Kidney glomerular epithelial cell (primary cell): ENCODE measurements at places on chromosomes 7 and 10.

DNA sequence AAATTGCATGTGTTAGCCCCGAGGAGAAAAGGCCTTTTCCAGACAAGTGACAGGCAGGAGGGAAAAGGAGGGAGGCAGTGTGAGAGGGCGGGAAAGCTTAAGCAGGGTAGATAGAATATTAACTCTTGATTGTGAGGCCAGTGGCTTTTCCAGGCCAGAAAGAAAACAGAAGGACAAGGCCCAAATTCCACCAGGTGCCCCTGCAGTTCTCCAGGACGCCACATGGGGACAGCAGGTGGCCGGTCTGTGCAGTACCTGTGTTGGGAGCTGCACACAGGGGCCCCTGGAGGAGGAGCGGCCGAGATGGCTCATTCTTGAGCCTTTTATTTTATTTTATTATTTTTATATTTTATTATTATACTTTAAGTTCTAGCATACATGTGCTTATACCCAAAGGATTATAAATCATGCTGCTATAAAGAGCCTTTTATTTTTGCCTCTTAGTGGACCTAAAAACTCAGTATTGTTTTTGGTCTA is 141.3 kb upstream of the KLF14 start:
- DNase-seq: peak; percentile 54

DNA sequence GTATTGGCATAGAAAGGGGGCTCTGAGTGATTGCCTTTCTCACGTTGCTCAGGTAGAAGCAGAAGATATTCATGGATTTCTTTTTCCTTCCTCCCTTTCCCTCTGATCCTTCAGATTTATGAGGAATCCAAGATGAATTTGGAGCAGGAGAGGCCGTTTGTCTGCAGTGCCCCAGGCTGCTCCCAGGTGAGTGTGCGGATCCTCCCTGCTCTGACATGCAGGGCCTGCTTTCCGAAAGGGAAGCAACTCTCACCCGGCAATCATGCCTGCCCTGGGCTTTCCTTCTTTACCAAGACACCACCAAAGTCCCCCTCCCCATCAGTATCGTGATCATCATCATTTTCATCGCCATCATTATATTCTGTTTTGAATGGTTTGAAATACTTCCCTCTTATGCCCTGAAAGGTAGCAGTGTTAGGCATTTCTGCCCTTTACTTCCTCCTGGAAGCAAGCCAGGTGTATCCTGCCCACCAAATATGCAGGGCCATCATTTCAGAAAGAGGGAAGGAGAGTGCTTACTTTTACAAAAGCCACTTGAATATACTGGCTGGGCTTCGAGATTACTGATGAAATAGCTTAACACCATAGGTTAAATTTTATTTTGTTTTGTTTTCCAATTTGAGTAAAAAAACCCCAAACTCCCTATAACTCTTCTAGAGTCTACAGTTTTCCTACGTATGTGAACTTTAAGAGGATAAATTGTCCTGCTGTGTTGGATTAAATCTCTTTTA is 75.9 kb downstream of the CREB5 start:
- no peak for DNase-seq

- DNase-seq: no peak
These were observed 479.6 kb downstream of the GATA3 start for GRCh38 chr10:8534096-8534495.

- DNase-seq: no peak
These were observed 233.9 kb downstream of the DNAJB6 start for GRCh38 chr7:157570531-157571200.

DNA sequence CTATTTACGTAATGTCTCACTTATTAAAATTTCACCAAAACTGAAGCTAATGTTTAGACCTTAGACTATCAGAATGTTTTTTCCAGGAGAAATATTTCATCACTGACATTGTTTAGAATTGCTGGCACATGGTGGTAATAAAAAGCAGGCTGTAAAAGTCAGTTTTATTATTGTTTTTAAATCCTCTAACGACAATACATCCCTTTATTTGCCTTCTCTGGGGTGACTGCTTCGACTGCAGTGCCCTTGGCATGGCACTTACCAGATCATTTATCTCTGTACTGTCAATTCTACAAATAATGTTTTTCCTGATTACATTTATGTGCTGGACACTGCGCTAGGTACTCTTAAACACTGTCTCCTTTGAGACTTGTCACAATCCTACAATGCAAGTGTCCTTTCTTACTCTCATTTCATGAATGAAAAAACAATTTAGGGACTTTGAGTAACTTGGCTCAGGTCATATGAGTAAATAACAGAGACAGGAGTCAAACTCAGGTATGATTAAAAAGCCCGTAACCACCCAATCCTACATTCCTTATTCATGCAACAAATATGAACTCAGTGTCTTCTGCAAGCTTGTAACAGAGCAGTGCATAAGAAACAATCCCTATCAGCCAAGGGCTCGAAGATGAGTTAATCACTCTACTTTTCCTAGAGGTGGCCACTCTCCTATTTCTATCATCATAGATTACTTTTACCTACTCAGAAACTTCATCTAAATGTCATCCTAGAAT is 5.6 kb upstream of the ING3 start:
- DNase-seq: no peak

GRCh38 chr10:71516890-71517289 is 120.2 kb downstream of the CDH23 start:
- DNase-seq: no peak

- no peak for DNase-seq
These were observed 92.8 kb downstream of the DOCK1 start for GRCh38 chr10:126997801-126998590.

- no peak for DNase-seq
These were observed 152.2 kb upstream of the TCF7L2 start for GRCh38 chr10:112797855-112798254.

GRCh38 chr10:119859420-119860258 is 13.0 kb downstream of the MCMBP start:
- peak; percentile 20 for DNase-seq

DNA sequence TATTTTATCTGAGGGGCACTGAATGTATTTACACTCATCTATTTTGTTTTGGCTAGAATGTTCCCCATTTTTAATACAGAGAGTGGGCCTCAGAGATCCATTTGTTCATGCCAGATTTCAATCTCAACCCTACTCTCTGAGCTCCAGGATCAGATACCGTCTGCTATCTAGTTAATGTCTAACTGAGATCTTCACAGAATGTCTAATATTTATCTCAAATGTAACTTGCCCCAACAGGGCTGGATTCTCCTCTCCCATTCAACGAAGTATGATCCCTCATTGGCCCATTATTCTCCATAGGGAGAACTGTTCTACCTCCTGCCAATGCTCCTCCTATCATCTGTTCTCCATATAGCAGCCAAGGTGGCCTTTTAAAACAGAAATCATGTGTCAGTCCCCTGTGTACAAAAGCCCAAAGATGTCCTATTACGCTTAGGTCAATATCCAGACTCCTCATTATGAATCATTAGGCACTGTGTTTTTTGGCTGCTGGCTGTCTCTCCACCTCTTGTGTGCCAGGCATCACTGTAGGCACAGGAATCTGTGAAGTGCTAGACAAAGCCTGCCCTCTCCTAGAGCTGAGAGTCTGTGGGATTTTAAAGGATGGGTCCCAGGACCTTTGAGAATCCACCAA is 169.3 kb upstream of the AGK start:
- peak; percentile 32 for DNase-seq

- DNase-seq: no peak
These were observed 30.0 kb downstream of the MGMT start for GRCh38 chr10:129497013-129497412.

DNA sequence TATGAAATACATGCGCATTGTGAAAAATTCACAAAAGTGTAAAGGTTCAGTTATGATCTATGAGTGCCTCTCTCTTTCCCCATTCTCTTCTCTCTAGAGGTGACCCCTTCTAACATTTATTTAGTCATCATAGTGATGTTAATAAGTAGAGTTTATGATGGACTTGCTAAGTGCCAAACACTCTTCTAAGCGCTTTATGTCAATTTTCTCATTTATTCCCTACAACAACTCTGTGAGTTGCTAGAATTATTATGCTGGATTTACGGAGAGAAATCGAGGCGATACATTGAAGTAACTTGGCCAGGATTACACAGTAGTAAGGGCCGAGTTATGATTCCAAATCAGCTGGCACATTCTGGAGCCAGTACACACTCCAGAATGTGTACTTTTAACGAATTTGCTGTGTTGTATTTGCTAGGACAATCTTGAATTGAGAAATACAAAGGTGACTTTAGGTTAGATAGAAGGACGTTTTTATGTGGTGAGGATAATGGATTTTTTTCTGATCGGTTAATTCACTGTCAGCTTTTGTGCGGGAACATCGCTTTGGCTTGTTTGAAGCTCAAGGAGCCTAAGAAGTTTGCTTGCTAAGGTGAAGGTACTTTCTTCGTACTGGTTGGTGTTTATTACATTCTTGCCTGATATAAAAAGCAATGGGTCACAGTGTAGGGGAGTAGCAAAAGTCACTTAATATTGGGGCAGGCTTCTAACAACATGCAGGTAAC is 1.4 kb downstream of the ATRNL1 start:
- DNase-seq: no peak

DNA sequence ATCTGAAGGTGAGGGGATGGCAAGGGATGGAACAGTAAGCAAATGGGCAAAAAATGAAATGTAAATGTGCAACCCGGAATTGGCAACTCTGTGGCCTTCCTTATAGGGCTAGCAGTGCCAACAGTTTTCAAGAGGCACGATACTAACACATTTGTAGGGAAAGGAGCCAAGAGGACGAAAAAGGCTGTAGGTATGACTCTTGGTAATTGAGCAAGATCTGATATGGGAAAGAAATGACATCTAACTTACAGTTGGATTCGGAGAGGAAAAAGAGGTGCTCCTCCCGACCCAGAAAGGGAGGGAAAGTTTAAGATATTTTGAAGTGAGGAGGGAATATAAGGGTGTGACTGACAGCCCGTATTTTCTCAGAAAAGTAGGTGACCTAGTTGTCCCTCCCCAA is 2.1 kb upstream of the CREM start:
- DNase-seq: no peak

GRCh38 chr7:140621401-140622021 is 19.1 kb downstream of the DENND2A start:
- DNase-seq: no peak

DNA sequence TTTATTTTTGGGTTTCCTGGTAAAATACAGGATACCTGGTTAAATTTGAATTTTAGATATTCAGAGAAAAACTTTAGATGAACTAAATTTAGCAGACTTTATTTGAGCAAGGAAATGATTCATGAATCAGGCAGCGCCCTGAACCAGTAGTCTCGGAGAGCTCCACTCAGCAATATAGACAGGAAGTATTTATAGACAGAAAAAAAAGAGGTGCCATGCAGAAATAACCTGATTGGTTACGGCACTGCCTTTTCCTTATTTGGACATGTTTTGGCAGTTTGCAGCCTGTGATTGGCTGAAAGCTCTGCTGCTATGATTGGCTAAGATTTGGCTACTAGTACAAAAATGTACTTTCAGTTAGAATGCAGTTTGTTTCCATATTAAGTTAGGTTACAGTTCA is 198.3 kb upstream of the DKK1 start:
- no peak for DNase-seq

GRCh38 chr10:48383393-48383792 is 76.9 kb downstream of the MAPK8 start:
- DNase-seq: no peak

- no peak for DNase-seq
These were observed 57.4 kb downstream of the ZNF736 start for GRCh38 chr7:64371116-64371515.

DNA sequence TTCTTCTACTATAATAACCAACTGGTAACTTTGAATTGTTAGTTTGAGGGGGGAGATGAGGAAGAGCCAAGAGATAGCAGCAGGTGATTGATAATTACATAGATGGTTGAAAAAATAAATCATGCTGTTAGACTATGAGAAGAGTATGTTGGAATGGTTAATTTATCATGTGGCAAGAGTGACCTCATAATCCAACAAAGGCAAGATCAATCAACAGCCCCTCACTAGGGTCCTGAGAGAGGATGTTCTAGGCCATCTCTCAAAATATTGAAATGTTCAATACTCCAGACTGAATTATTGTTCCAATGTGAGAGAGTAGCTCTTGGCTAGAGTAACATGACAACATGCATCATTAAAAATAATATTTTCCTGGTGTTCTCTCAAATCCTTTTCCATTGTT is 67.9 kb downstream of the ADD3 start:
- DNase-seq: no peak

DNA sequence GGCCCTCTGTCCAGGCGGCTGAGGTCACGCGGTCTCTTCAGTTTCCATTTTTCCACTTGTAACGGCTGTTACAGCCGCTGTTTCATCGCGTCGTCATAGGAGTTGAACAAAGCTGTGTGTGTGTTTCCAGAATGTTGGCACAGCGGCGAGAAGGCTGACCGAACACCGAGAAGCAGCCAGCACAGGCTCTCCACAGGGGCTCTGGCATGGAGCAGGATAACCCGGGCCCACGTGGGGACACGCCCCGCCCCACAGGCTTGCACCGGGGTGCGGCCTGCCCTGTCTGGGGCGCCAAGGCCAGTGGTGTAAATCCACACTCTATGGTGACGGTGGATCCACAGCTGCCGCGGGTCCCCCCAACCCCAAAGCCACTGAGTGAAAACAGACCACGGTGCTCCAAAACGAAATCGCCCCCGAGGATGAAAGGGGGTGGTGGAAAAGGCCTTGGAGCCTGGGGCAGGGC is 448.2 kb downstream of the DNAJB6 start:
- no peak for DNase-seq

DNA sequence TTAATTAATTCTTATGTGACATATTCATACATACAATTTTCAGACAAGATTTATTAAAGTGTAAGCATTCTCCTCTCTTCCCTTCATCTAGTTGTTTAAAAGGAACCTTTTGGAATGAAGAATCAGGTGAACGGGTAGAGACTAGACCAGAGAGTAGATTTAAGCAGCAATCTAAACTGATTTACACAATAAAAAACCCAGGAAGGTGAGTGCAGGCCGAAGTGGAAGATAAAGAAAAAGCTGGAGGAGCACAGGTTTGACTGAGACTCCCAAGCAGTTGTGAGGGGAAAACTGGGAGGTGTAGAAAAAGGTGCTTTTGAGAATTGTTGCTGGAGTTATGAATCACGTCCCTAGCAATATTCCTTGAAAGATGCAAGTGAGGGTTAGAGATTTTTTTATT is 601.1 kb downstream of the SORCS1 start:
- DNase-seq: no peak

DNA sequence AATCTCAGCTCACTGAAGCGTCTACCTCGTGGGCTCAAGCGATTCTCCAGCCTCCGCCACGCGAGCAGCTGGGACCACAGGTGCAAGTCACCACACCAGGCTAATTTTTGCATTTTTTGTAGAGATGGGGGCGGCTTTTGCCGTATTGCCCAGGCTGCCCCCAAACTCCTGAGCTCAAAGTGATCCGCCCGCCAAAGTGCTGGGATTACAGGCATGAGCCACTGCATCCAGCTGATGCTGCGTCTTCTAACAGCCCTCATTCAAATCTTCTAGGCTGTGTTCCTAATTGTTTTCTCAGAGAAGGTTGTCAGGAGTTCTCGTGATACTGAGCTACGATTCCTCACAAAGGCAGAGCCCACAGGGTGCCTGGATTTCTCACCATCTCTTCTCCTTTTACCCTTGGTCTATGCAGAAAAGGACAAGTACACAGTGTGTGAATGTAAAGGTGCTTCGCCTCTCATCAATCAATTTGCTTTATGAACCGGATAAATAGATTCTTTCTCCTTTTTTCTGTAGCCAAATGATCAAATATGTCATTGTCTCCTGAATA is 247.3 kb upstream of the PTN start:
- no peak for DNase-seq
